Activated CD4-positive, alpha-beta T cell treated with anti-CD3 and anti-CD28 coated beads, Interleukin-2, amount 10 ng/mL, durations not matched to agents 7 days and 5 days (primary cell): ENCODE measurements at places on chromosomes 12 and 14. TPM values are rescaled to one million over a fixed set of nuclear protein-coding genes. Genes with fewer than 3 reads are reported as not detected.

Gene MRPS35
- total RNA-seq, result 38.5 TPM

Gene KRT73
- 8.2 TPM for total RNA-seq

Gene CDH24
- total RNA-seq, result 3.0 TPM

Gene MGP
- total RNA-seq, result 0.20 TPM

Gene ARHGAP9
- total RNA-seq, result 218 TPM

Gene IAPP
- not detected for total RNA-seq

Gene LEMD3
- 30.9 TPM for total RNA-seq

Gene IL31
- total RNA-seq, result not detected

Gene CISTR
- total RNA-seq, result not detected

Gene SIX4
- 0.08 TPM for total RNA-seq

Gene OASL
- total RNA-seq, result 34.2 TPM

Gene BAG5
- total RNA-seq, result 29.8 TPM

Gene ZNF385A
- 1.3 TPM for total RNA-seq

Gene SDR9C7
- not detected for total RNA-seq

Gene GNG2
- total RNA-seq, result 260 TPM

Gene TMEM253
- not detected for total RNA-seq

Gene RNASE1
- not detected for total RNA-seq

Gene TSHR
- 1.0 TPM for total RNA-seq

Gene CEP170B
- total RNA-seq, result 3.0 TPM

Gene YEATS4
- 48.1 TPM for total RNA-seq

Gene VRTN
- not detected for total RNA-seq

Gene COX8C
- not detected for total RNA-seq

Gene CCDC63
- total RNA-seq, result not detected

Gene ACSM4
- total RNA-seq, result not detected

Gene RHOF
- 148 TPM for total RNA-seq

Gene SLC6A12
- not detected for total RNA-seq

Gene GNB3
- not detected for total RNA-seq

Gene MLXIP
- 45.7 TPM for total RNA-seq

Gene NKX2-8
- not detected for total RNA-seq

Gene TSPAN8
- total RNA-seq, result not detected

Gene PTPRQ
- not detected for total RNA-seq

Gene GPR84
- total RNA-seq, result 0.15 TPM

Gene FAM90A1
- total RNA-seq, result 0.15 TPM

Gene GZMB
- total RNA-seq, result 77.5 TPM

Gene TOMM20L
- not detected for total RNA-seq

Gene ZFYVE26
- 27.4 TPM for total RNA-seq

Gene SDS
- not detected for total RNA-seq

Gene PPP1R36
- 0.50 TPM for total RNA-seq

Gene MYF6
- not detected for total RNA-seq

Gene CLEC4E
- not detected for total RNA-seq

Gene OXA1L
- total RNA-seq, result 122 TPM

Gene PEX5
- 14.6 TPM for total RNA-seq

Gene KITLG
- total RNA-seq, result 0.12 TPM

Gene NTS
- not detected for total RNA-seq

Gene SNAPC1
- total RNA-seq, result 5.2 TPM

Gene ATG2B
- 18.9 TPM for total RNA-seq

Gene GXYLT1
- total RNA-seq, result 8.0 TPM

Gene AQP6
- not detected for total RNA-seq

Gene OR11H7
- total RNA-seq, result not detected

Gene SLC6A15
- not detected for total RNA-seq

Gene CNTN1
- not detected for total RNA-seq
